ENCODE measurements at places on chromosomes 6 and 20. TPM values are rescaled to one million over a fixed set of nuclear protein-coding genes. Genes with fewer than 3 reads are reported as not detected.

The COL9A1 gene
- total RNA-seq = 1.4 TPM

The OR2H2 gene
- total RNA-seq = not detected

The IL20RA gene
- 0.25 TPM for total RNA-seq

The EYA2 gene
- 0.17 TPM for total RNA-seq

The TBXT gene
- total RNA-seq = not detected

The THBS2 gene
- total RNA-seq = 7.5 TPM

The C6orf141 gene
- 0.14 TPM for total RNA-seq

The CST5 gene
- not detected for total RNA-seq

The DLL1 gene
- 1.8 TPM for total RNA-seq

The EPHA7 gene
- under 0.01 TPM for total RNA-seq

The DZANK1 gene
- 0.28 TPM for total RNA-seq

The ZSCAN31 gene
- total RNA-seq = 3.9 TPM
